Foreskin melanocyte (primary cell): ENCODE measurements at places on chromosomes 6 and 20.

DNA sequence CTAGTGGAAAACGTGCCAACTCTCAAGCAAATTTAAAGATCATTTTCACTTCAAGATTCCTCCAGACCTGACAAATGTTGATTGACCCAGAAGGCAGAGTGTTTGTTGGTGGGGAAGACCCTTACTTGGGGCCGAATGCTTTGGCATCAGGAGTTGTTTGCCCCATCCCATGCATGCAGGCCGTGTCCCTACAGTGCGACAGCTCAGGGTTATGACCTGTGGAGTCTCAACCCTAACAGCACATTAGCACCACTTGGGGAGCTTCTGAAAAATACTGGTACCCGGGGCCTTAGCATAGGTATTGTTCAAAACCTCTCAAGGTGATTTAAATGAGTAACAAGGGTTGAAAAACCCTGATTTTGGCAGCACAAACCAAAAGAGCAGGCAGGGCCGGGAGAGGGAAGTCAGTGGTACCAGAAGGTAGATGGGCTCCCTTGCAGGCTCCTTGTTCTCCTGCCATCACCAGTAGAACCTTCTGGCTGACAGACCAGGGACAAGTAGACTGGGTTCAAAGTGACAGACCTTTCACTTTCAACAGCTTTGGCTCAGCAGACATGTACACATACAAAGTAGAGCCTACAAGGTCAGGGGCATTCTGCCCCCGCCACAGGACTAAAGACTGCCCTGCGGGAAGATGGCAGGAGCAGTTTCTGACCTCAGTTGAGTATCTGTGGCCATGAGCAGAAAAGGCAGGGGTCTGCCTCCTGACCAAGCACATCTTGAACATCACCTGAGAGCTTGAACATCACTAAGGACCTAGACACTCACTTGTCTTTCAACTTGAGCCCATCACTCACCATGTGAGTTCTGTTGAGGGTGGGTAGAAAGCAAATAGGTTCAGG, 39.6 kb downstream of the PLCG1 start:
- DNase-seq, result no peak

- no peak for DNase-seq
These were observed 113.1 kb downstream of the FYN start for GRCh38 chr6:111759836-111760785.

DNA sequence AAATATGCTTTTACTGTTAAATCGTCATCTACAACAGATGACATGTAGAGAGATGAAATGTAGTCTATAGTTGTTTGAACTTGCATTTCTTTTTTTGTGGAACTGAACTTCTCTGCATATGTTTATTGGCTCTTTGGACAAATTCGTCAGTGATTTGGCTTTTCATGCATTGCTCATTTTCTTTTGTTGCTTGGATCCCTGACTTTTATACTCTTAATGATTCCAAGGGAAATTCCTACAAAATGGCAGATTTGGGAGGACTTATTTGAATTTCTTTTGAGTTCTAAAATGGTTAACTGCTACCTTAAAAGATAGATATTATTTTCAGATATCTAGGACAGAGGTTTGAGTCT, 65.4 kb downstream of the UTRN start:
- no peak for DNase-seq

DNA sequence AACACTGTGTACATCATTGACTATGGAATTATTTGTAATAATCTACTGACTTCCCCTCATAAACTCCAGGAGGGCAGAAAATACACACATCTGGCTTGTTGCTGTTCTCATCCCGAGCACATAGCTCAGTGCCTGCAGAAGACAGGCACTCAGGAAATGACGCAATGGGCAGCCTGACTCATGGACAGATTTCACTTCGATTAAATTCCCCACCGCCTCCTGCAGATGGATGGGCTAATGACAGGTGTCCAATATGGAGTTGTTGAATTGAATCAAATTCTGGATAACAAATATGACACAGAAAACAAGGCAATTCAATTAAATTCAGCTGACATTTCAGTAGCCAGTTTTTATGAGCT, 9.1 kb downstream of the ANKRD60 start:
- DNase-seq, result no peak

- DNase-seq, result peak; percentile 90
These were observed 67.4 kb downstream of the MOXD1 start for GRCh38 chr6:132333639-132334520.

GRCh38 chr6:27121640-27122039, 125.9 kb upstream of the PRSS16 start:
- no peak for DNase-seq

DNA sequence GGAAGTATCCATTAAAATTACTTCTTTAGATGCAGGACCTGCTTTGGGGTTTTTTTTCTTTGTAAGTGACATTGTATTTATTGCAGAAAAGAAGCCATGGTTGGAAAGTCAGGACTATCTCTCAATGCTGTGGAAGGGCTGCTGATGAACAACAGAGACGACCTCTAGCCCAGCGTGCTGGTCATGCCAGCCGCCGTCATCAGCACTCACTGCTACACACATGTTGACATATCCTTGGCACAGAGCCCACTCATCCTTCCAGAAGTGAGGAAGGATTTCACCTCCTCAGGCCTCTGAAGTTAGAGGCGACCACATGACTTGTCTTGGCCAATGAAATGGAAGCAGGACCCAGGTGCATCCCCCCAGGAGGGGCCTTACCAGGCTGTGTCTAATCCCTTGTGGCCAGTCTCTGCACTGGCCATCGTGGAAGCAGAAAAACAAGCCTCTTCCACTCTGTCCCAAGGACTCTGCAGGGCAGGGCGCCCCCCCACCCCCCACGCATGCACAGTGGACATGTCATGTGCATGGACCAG, 343.5 kb downstream of the TAF4 start:
- DNase-seq, result no peak

GRCh38 chr20:32159766-32160221, 47.7 kb downstream of the PLAGL2 start:
- DNase-seq, result no peak

DNA sequence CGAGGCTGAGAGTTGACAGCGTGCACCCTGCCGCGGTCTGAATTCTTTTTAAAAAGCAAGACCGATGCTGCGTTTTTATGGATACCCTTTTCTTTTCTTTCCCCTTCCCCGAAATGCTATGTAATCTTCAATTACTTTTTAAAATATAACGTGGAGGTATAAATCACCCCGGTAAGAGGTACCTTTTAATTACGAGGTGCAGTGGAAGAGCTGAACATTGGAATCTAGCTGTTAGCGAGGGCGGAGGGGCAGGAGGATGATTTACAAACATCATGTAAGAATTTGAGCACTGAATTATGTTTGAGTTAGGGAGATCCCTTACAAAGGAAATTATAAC, 1.2 kb downstream of the EYA2 start:
- DNase-seq, result no peak

DNA sequence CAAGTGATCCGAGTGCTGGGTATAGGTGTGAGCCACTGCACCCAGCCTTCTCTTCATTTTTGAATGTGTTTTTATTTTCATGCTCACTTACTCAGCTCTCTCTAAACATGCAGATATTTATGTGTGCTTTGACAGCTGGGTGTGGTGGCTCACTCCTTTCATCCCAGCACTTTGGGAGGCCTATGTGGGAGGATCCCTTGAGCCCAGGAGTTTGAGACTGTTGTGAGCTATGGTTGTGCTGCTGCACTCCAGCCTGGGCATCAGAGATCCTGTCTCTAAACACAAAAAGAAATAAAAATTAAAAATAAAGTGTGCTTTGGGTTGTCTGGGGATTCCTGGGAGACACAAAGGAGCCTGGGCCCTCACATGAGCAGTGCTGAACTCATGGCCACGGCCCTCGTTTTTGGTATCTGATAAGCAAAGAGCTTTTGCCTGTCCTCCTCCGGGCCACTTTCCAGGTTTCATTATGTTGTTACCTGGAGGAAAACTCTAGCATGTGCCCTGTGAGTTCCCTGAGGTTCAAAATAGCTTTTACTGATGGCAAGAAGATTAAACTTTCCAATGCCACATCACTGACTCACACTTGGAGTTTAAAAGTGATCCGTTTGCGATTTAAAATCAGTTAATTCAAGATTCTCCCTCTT, 78.5 kb downstream of the CD164 start:
- no peak for DNase-seq

DNA sequence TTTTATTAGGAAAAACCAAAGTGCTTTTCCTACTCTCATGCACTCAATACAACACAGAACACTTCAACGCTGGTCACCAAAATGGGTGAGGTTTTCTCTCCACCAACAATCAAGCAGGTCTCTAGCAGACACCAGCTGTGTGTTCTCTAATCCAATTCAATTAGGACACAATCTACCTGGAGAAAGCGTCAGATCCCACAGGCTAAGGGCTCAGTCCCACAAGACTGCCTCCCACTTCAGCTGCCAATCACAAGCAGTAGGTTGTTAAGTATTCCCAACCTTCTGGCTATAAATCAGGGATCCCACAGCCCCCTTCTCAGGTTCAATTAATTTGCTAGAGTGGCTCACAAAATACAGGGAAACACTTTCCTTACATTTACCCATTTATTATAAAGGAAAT, 47.7 kb downstream of the STMND1 start:
- no peak for DNase-seq

DNA sequence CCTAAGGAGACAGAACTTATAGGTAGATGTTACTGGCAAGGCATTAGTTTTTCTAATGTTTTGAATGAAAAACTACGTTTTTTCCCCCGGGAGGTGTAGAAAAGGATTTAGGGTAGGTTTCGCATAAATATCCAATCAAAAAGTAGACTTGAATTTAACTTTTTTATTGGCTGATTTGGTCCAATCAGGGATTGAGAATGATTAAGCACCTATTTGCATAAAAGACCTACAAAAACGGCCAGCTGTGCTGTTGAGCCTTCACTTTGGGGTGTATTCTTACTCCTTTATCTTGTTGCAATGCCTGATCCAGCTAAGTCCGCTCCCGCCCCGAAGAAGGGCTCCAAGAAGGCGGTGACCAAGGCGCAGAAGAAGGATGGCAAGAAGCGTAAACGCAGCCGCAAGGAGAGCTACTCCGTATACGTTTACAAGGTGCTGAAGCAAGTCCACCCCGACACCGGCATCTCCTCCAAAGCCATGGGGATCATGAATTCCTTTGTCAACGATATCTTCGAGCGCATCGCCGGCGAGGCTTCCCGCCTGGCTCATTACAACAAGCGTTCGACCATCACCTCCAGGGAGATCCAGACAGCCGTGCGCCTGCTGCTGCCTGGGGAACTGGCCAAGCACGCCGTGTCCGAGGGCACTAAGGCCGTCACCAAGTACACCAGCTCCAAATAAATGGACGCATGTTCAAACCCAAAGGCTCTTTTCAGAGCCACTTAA, 113.5 kb upstream of the BTN3A2 start:
- DNase-seq, result peak; percentile 95

DNA sequence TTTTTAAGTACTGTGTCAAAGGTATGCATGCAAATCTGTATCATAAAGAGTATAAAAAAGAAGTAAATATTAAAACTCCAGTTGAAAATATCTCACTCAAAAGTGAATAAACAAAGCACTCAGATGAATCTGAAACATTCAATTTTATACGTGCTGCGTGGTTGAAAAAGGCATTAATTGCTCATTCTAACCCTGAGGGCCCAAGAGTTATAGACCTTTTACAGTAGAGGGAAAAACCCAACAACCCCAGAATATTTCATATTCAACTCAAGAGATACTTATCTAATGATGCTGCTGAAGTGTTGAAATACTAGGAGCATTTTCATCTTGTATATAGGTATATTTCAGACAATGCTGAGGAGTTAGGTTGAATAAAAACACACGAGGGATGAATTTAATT, 862.8 kb upstream of the CITED2 start:
- DNase-seq, result no peak

DNA sequence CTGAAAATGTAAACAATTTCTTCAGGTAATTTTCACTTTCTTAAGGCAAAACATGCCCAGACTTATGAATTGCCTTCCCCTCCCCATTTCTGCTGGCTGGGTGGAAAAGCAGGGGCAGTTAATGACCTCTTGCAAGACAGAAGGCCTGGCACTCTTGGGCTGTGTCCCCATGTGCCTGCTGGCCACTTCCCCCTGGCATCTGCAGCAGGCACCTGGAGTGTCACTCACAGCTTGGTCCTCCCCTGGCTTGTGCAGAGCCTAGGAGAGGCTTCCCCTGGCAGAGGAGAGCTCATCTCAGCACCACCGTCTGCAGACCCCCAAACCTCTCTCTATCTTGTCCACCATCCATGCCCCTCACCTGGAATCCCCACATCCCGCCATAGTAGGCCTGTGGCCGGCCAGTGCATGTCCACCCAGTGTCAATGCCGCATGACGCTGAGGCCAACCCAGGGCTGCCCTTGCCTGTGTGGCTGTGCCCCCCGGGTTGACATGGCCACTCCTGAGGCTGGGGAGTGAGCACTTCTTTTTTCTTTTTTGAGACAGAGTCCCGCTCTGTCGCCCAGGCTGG, 83.5 kb upstream of the SLC22A23 start:
- no peak for DNase-seq

GRCh38 chr6:76174722-76175121, 102.3 kb upstream of the IMPG1 start:
- peak; percentile 84 for DNase-seq

- no peak for DNase-seq
These were observed 106.5 kb downstream of the BACH2 start for GRCh38 chr6:90190131-90190530.

- no peak for DNase-seq
These were observed 673.1 kb downstream of the HTR1B start for GRCh38 chr6:76790045-76790796.

DNA sequence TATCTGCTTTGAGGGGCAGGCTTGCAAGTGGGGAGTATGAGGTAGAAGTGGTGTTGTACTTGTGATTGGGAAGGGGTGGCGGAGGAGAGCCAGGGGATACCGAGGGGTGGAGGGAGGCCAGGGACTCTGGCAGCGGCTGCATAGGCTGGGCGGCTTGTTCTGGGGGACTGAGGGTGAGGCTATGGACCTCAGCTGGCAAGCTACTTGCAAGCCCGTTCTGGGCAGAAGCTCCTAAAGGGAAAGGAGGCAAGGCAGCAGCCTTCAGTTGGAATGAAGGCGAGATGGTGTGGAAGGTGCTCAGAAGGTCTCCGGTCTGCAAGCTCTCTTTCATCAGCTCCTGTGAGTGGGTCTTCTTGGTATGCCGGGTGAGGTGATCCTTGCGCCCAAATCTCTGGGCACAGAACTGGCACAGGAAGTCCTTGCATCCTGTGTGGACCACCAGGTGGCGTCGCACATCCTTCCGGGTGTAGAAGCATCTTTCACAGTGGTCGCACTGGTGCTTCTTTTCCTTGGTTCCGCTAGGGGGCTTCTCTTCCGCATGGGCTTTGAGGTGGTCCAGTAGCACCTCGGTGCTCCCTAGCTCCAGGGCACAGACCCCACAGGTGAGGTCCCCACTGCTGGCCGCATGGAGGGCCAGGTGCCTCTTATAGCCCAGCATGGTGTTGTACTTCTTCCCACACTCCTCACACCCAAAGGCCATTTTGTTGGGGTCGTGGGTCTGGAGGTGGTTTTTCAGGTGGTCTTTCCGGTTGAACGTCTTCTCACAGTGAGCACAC, 66.0 kb downstream of the PLAGL1 start:
- DNase-seq, result peak; percentile 34
